ENCODE measurements at places on chromosomes 7 and 10.

DNA sequence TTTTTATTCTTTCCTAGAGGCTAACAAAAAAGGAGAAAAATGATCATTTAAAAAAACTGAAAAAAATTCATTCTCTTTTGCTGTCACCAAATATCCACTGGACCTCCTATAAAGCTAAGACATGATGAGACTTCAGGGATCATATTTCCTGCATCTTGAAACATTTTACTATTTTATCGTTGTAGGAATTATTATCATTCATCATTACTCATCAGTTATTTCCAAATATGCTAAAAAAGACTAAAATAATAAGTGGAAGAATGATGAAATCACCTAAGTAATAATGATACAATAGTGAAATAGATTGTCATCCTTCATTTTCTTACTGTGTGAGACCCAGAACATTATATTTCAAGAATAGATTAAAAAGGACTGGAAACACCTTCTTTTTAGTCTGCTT is 28.3 kb downstream of the TAF3 start:
- no peak for DNase-seq

DNA sequence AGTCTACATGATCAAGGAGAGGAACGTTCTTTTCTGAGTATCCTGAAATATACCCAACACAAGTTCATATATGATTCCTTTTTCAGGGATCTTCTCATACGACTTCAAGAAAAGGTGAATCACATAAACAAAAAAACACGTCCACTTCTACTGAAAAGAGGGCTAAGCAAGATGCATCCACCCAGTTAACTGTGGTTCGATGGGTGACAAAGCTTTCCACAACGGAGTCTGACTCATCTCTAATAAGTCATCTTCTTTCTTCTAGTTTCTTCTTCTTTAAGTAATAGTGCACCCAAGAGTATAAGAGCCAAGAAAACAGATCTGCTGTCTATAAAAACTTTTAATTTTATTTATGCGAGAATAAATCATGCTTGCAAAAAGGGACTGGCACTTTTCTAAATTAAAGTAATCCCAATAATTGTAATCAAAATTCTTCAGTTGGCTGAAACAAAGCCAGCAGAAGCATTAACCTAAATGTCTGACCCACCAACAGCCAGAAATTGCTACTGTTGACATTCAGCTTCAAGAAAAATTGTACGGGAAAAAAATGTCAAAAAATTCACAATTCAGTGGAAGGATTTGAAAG is 146.9 kb upstream of the ANK3 start:
- no peak for DNase-seq

DNA sequence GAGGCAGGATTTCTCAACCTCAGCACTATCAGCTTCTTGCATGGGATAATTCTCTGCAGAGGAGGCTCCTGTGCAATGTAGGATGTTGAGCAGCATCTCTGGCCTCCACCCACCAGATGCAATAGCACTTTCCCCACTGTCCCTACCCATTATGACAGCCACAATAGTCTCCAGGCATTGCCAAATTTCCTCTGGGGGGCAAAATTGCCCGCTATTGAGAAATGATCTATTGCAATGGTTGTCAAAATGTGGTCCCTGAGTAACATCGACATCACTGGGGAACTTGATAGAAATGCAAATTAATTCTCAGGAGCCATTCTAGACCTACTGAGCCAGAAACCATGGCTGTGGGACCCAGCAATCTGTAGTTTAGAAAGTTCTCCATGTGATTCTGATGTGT is 7.0 kb downstream of the KCNK18 start:
- no peak for DNase-seq

- no peak for DNase-seq
These were observed 112.0 kb downstream of the UBE2H start for GRCh38 chr7:129840757-129841156.

DNA sequence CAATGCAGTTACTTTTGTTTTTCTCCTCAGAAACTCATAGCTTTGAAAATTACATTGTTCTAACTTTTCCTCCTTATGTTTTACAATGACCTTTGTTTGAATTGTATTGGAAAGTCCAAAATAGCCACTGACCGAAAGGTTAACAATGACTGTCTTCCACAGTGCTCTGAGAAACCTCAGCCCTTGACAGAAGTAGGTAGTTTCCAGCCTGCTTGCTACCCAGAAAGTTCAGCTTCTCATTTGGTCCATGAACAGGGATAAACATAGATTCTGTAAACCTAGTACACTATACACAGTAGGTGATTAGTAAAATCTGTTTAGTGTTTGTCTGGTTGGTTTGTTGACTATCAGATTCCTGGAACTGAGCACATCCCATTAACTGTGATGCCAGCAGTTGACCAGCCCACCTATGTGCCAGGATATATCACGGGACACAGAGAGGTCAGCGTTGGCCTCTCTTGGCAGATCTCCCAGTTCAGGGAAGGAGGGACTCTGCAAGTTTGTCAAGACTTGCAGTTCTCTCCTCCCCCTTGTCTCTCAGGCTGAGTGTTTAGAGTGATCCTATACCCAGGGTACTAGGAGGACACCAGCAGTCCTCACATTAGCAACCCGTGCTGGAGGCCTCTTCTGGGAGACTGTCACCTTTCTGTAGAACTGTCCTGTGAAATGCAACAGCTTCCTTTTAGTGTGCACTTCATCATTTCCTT is 297.6 kb downstream of the ARHGAP12 start:
- no peak for DNase-seq

- no peak for DNase-seq
These were observed 1.5 kb downstream of the CPSF4 start for GRCh38 chr7:99440195-99440594.

- no peak for DNase-seq
These were observed 196.8 kb downstream of the PTN start for GRCh38 chr7:137146552-137147337.

DNA sequence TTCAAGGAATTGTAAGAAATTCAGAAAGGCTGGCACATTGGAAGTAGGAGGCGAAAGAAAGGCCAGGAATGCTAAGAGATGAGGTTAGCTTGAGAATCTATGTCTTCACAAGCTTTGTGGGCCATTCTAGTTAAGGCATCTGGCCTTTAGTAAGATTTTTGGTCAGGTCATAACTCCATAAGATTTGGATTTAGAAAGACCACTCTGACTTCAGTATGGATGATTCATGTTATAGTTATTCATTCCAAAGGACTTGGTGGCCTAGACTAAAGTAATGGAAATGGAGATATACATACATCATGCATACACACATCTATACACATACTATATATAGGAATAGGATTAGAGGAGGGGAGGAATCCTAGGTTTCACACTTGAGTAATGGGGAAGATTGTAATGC is 77.5 kb downstream of the SEPTIN7 start:
- no peak for DNase-seq

DNA sequence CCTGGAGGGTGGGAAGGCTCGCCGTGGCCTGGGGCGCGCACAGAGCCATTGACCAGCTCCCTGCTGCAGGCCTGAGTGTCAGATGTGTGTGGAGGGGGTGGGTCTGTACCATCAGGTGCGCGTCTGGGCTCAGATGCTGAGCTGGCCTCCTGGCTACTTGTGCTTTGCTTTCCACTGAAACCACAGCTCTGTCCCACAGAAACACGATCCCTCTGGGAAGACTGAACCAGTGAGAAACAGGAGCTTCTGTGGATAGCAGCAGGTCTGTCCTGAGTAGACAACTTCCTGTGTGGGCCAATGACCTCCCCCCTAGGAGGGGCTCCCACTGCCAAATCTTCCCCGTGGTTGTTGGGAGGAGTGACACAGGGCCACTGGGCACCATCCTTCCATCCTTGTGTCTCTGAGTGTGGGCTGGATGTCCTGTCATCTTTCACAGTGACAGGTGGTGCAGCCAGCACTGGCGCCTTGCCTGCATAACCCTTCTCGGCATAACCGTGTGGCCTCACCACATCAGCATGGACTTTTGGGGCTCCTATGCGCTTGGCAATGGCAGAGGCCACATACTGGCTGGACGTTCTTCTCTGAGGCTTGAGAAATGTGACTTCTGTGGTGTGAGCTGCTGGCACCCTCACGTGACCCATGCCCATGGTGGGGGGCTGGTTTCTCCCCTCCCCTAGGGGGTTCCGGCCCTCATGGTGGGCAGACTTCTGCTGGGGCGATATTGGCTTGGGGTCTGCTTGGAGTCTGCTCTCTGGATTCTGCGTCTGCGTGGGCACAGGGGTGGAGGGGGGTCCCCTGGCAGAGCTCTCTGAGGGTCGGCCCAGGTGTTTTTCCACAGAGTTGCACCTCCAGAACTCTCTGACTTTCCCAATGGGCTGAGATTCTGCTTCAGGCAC is 245.5 kb upstream of the GRB10 start:
- no peak for DNase-seq

DNA sequence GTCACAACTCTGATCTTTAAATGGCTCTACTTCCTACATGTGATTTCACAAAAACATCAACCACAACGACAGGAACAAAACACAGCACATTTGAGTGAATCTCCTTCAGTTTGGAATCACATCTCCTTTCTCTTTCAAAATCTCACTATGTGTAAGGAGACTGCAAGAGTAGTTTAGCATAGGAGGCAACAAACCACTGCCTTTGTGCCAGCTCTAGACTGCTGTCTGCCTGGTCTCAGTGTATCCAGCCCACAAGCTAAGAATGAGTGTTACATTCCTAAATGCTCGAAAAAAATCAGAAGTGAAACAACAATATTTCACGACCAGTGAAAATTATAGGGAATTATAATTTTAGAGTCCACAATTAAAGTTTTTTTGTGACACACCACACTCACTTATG is 217.0 kb upstream of the STEAP4 start:
- no peak for DNase-seq

DNA sequence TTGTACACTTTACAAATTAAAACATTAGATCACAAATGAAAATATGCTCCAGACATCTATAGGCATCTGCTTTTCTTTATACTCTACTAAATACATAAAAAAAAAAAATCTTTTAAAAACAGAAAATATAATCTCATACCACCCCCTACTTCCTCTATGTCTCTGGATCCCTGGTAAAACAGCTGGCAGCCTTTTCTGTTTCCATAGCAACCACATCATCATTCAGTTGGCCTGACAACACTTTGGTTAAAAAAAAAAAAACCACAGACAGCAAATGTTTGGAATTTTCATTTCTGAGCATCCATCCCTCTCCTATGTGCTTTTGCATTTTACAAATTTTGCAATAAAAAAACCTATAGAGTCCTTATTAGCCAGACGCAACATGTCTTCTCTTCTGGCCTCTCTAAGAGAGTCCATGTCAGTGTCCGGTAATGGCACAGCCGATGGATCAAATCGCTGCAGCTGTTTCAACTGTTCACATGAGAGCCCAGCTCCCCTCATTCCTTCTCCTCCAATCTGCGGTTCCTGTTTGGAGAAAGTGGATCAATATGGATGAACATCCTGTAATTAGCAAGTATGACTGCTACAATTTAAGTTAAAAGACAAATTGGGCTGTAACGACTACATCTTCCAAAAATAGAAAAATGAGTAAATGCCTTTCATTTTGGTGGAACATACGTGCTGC is 105.6 kb downstream of the NSUN6 start:
- no peak for DNase-seq

- DNase-seq: no peak
These were observed 18.5 kb downstream of the DIP2C start for GRCh38 chr10:670990-671389.

GRCh38 chr7:153507885-153508284 is 544.3 kb upstream of the DPP6 start:
- DNase-seq: no peak

DNA sequence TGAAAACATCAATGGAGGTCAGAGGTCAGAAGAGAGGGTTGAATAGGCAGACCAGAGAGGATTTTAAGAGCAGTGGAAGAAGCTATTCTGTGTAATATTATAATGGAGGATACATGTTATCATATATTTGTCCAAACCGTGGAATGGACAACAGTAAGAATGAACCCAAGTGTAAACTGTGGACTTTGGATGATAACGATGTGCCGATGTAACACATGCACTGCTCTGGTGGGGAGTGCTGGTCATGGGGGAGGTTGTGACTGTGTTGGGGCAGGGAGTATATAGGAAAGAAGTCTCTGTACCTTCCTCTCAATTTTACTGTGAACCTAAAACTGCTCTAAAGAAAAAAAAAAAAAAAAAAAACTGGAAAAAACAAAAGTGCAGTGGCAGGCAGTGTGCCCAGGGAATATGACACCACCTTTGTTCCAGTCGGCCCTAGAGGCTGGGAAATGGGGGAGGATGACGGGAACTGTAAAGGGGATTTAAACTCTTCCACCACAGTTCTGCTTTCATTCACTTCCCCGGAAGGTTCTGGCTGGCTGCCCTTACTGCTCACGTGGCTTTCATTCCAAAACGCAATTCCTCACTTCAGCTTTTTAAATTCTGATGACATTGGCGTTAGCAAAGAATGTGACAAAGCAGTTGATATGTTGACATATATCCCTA is 113.7 kb upstream of the ANKRD1 start:
- no peak for DNase-seq

DNA sequence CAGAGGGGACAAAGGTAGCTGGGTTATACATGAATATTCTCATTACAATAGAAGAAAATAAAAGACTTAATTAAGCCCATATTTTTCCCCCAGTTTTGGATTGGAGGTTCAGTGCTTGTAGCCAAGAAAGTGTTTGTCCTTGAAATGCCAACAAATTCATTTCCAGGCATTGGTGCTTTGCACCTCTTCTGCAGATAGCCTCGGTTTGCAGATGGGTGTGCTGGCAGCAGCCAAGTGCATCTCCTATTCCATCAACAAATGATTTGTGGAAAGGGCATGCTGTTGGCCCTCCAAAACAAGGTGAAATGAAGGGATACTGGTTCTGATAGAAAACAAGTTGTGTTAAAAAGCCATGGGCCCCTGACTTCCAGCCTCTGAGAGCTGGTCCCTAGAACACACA is 187.3 kb downstream of the DPY19L1 start:
- no peak for DNase-seq

DNA sequence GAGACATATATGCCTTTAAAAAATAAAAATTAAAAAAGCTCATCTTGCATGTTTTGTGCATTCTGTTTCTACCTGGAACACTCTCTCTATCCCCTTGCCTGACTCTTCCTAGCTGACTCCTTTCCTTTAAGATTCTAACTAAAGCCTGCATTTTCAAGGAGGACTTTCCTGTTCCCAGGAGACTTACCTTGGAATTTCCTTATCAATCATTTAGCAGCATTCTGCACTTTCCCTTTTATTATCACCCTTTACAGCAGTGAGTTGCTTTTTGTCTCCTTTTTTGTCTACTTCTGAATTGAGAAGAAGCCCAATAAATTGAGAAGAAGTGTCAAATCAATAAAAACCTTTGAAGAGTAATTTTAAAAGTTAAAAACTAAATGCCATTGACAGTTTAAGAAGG is 142.2 kb upstream of the TMEM196 start:
- DNase-seq: no peak
